CD4-positive, alpha-beta T cell treated with Interleukin-4 for 4 hours (primary cell): ENCODE measurements at places on chromosomes 3 and 15.
A peak's percentile ranks its signal among the peaks of the same experiment; 100 is the strongest.

- no peak for DNase-seq
Measured at GRCh38 chr3:78235841-78236240, 1195.9 kb downstream of the ROBO2 start.

GRCh38 chr3:190084983-190085382 is 35.7 kb downstream of the P3H2 start:
- DNase-seq = no peak

DNA sequence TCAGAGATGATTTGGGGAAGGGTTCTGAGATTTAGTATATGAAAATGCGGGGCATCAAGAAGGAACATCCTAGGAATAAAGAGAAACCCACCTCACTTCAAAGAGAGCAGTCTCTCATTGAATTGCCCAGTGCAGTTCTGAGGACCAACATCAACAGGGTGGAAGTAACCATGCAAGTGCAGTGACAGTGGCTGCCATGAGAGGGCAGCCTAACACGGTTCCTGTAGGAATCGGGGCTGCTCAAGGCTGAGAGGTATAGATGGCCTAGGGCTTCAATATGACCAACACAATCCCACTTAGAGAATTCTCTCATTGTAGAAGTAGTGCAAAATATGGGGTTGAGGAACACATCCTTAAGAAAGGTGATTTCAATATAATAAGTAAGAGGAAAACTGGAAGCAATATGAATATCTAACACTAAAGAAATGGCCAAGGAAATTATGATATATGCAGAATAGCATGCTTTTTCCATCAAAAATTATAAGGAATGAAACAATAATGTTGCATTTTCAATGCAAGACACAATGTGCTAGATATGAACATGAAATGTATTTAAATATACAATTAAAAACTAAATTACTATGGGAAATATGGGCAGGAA is 51.1 kb upstream of the ARRDC4 start:
- DNase-seq = peak; percentile 30

- DNase-seq = no peak
Measured at GRCh38 chr3:157475921-157476414, 27.2 kb downstream of the VEPH1 start.

GRCh38 chr15:92149029-92149428 is 244.7 kb upstream of the ST8SIA2 start:
- no peak for DNase-seq

- DNase-seq = no peak
Measured at GRCh38 chr3:43893727-43894126, 203.0 kb downstream of the ABHD5 start.

DNA sequence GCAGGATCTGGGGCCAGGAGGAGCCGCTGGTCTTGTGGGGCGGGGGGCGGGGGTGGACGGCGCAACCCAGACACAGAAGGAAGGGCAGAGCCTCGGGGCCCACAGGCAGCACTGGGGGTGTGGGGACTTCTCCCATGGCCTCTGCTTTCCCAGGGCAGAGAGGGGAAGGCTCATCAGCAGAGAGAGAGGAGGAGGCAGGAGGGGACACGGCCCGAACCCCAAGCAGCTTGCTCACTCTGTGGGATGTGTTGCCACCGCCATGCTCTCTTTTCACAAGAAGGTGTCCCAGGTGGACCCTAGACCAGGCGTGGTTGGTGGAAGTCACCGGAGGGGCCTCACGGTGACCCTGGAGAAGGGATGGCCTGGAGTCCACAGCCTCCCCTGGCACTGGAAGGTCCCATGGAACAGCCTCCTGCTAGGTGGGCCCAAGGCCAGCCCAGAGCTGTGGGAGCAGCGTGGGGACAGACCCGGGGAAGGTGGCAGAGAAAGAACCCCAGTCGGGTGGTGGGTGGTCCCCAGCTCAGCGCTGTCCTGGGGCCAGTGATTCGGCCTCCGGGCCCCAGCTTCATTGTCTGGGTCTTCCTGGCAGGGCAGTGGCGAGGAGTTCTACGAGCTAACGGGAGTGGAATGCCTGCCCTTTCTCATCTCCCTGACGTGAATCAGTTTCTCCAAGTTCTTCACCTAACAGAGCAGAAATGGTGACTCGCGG is 46.8 kb upstream of the PCSK6 start:
- no peak for DNase-seq

- no peak for DNase-seq
Measured at GRCh38 chr3:162337630-162338029, 841.0 kb downstream of the OTOL1 start.

DNA sequence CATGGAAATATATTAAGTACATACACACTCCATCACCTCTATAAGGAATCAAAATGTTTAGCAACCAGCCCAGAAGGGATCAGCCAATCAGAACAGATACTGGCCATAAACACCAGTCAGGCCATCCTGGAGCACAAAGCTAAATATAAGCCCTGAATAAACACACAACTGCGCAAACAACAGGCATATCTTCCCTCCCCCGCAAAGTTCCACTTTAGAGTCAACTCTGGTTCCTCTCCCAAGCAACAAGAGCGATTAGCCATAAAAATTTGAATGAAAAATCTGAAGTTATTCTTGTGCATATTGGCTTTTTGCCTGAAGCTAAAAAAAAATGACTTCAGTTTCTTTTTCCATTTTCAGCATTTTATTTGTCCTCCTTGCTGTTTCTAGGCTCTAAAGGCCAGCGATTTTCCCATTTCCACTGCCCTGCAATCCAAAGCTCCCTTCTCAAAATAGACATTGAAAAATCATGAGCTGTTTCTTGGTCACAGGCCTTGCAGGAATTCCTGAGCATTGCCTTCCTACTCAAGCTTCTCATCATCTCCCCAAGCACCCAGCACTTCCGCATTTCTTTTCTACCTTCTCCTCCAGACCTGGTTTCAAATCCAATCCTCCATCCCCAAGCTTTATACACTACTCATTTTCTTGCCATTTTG is 247.9 kb downstream of the ZMAT3 start:
- no peak for DNase-seq

- no peak for DNase-seq
Measured at GRCh38 chr3:161674402-161674801, 177.8 kb downstream of the OTOL1 start.
